ENCODE measurements at places on chromosomes 13 and 19.
A peak's percentile ranks its signal among the peaks of the same experiment; 100 is the strongest.

GRCh38 chr13:24683351-24683750, 3.1 kb downstream of the ATP12A start:
- no peak for ATAC-seq
- peaks cover 26% of the 10 kb centered on the region for H3K27me3 ChIP-seq
- H3K4me3 ChIP-seq, result no peak overlapping the region
- H3K27ac ChIP-seq, result no peak overlapping the region
- peaks cover 18% of the 10 kb centered on the region for H3K4me1 ChIP-seq
- H3K36me3 ChIP-seq, result no peaks in the 10 kb centered on the region

DNA sequence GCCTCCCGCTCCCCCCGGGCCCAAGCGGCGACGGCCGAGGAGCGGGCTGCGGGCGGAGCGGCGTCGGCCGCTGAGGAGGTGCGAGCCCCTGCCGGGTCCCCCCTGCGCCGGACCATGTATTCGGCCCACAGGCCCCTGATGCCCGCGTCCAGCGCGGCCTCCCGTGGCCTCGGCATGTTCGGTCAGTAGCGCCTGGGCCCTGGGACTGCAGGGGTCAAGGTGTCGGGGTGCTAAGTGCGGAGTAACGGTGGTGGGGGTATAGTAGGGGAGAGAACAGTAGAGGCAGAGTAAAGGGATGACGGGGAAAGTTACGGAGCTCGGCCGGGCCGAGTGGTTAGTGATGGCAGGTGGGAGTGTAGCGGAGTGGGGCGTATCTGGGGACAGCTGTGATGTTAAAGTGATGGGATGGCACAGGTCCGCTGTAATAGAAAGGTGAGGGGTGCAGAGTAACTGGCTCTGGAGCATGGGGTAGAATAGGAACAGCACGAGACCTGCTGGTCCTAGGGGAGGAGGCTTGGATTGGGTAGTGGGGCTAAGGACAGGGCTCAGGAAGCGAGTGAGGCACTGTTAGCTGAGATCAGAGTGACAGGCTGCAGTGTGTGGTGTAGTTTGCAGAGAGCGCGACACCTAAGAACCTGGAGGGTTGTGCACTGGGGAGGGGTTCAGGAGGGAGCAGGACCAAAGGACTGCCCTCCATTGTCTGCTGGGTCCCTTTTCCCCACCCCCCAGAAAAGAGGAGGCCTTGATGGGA, 15.7 kb downstream of the CIC start:
- H3K4me1 ChIP-seq, result peaks cover 22% of the 10 kb centered on the region
- H3K27me3 ChIP-seq, result no peaks in the 10 kb centered on the region
- peak overlapping the region; percentile 96 for H3K4me3 ChIP-seq
- peaks cover 47% of the 10 kb centered on the region for H3K36me3 ChIP-seq
- no peak for ATAC-seq
- H3K27ac ChIP-seq, result peak overlapping the region; percentile 92

- H3K4me3 ChIP-seq, result no peak overlapping the region
- H3K27ac ChIP-seq, result no peak overlapping the region
- no peaks in the 10 kb centered on the region for H3K27me3 ChIP-seq
- no peak for ATAC-seq
- no peaks in the 10 kb centered on the region for H3K36me3 ChIP-seq
- H3K4me1 ChIP-seq, result no peaks in the 10 kb centered on the region
Observed at GRCh38 chr13:95226050-95226449, 75.2 kb downstream of the ABCC4 start.

GRCh38 chr13:73508841-73509240, 450.0 kb downstream of the KLF5 start:
- no peaks in the 10 kb centered on the region for H3K36me3 ChIP-seq
- no peak overlapping the region for H3K27ac ChIP-seq
- ATAC-seq, result no peak
- H3K4me3 ChIP-seq, result no peak overlapping the region

DNA sequence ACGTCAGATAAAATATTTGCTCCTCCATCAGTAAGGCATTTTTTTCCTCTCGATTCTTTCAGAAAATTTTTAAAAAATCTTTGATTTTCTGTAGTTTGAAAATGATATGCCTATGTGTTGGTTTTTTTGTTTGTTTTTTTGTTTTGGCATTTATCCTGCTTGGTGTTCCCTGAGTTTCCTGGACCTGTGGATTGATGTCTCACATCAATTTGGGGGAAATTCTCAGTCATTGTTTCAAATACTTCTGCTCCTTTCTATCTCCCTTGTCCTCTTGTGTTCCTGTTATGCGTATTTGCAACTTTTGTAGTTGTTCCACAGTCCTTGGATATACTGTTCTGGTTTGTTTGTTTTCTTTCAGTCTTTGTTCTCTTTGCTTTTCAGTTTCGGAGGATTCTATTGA, 18.8 kb upstream of the FLT1 start:
- ATAC-seq, result no peak
- no peak overlapping the region for H3K27ac ChIP-seq
- H3K4me1 ChIP-seq, result no peaks in the 10 kb centered on the region
- no peak overlapping the region for H3K4me3 ChIP-seq
- H3K27me3 ChIP-seq, result peaks cover 23% of the 10 kb centered on the region

DNA sequence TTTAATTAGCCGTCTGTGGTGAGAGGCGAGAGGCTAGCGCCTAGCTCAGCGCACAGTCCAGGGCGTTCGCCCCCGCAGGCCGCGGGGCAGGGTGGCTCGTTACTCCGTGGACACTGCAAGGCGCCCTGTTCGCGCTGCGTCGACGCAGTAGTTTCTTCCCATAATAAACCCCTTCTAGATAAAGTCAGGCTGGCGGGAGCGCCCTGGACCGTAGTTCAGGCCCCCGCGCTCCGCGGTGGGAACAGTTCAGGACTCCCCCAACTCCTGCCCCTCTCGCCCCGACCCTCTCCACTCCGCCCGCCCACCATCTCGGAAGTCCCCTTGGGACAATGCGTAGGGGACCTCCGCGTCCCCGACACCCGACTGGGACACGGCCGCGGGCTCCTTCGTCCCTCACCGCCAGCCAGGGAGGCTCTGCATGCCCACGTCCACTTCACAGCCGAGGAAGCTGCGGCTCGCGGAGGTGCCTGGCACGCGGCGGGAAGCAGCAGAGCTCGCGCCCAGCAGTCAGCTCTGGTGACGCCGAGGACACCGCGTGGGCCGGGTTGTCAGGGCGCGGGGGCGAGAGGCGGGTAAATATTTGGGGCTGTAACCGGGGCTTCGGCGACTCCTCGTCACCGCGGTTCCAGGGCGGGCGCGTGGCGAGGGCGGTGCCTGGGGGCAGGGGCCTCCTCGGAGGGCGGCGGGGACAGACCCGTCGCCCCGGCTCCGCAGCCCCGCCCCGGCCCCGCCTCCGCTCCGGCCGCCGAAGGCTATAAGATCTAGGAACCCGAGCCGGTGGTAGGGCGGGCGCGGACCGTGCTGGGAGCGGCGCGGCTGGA, at the start of gene RGCC:
Gene RGCC, plus strand, starts transcription at position 783 of the 821 bp plus-strand sequence. CDS start 158 bp downstream, outside the sequence.
- no peaks in the 10 kb centered on the region for H3K27me3 ChIP-seq
- H3K27ac ChIP-seq, result peak within 1 kb of the TSS; percentile 95
- H3K36me3 ChIP-seq, result peaks cover 41% of the 10 kb centered on the region
- peak within 1 kb of the TSS; percentile 97 for H3K4me3 ChIP-seq

- H3K27ac ChIP-seq, result no peak overlapping the region
- no peaks in the 10 kb centered on the region for H3K4me1 ChIP-seq
- no peak for ATAC-seq
- H3K4me3 ChIP-seq, result no peak overlapping the region
- no peaks in the 10 kb centered on the region for H3K36me3 ChIP-seq
Observed at GRCh38 chr19:31946491-31946890, 398.9 kb upstream of the ZNF507 start.

- no peaks in the 10 kb centered on the region for H3K27me3 ChIP-seq
- H3K27ac ChIP-seq, result peak overlapping the region; percentile 37
- H3K4me1 ChIP-seq, result peaks cover 12% of the 10 kb centered on the region
- H3K4me3 ChIP-seq, result no peak overlapping the region
Observed at GRCh38 chr13:98598043-98598442, 21.1 kb upstream of the STK24 start.

- H3K4me1 ChIP-seq, result no peaks in the 10 kb centered on the region
- no peak for ATAC-seq
Observed at GRCh38 chr13:66358564-66358963, 871.6 kb downstream of the PCDH9 start.

DNA sequence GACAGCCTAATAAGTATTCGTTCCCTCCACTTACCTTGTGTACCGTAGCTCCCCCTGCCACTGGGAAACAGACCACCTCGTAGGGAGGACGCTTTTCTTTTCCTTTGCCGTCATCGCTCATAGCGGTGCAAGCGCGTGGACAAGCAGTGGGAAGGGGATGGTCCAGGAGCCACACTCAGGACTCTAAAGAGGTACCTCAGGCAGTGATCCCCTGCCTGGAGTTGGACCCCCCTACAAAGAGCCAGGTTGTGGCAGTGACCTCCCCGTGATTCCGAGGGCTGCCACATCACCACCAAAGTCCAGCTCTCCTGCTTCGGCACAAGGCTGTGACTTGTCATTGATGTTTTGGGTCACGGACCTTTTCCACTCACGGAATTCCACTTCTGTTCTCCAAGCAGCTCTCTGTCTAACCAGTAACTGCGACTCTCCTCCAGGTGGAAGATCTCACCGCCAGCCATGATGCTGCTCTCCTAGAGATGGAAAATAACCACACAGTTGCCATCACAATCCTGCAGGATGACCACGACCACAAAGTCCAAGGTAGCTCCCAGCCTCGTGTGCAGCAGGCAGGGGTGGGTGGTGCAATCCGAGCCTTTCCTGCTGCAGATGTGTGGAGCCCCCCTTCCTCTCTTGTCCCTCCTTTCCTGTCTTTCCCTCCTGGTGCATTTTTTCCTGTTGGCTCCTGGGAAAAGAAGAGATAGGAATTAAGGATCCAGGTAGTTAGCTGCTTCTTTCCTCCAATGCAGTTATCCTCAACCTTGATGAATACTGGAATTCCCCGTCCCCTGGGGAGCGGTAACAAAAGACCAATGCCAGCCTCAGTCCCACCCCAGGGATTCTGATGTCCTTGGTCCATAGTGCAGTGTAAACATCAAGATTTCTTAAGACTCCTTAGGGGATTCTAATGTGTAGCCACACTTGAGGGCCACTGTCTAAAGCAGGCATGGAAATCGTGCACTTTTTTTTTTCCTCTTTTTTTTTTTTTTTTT, 107.7 kb downstream of the SLC7A1 start:
- H3K36me3 ChIP-seq, result no peaks in the 10 kb centered on the region
- no peaks in the 10 kb centered on the region for H3K4me1 ChIP-seq
- H3K4me3 ChIP-seq, result no peak overlapping the region
- ATAC-seq, result no peak
- H3K27me3 ChIP-seq, result no peaks in the 10 kb centered on the region

GRCh38 chr13:100363285-100363711, 225.3 kb downstream of the GGACT start:
- H3K4me1 ChIP-seq, result peaks cover 6% of the 10 kb centered on the region
- no peak overlapping the region for H3K4me3 ChIP-seq
- no peaks in the 10 kb centered on the region for H3K27me3 ChIP-seq
- no peak overlapping the region for H3K27ac ChIP-seq
- ATAC-seq, result no peak

DNA sequence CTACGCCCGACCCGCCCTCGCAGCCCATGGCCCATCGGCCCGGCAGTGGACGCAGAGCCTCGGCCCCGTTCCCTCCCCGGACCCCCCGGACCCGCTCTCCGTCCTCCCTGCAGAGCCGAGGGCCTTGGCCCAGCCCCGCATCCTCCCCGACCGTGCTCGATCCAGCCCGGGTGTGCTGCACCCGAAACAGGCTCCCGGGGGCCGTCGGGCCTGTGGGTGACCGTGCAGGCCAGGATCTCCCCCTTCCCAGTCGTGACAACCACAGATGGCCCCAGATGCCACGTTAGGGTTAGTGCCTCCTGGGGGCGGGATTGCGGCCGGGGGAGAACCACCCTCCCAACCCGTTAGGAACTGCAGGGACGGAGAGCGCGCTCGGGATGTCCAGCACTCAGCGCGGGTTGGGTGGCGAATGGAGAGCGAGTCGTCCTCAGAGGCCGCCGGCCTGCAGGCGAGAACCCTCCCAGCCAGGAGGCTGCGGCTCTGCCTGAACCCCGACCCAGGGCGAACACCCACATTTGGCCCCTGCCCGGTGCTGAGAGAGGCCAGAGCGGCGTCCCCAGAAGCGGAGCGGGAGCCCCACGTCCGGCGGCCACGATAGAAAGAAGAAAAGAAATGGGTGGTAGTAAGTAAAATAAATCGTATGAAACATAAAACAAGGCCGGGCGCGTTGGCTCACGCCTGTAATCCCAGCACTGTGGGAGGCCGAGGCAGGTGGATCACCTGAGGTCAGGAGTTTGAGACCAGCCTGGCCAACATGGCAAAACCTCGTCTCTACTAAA, 6.7 kb upstream of the MADCAM1 start:
- no peaks in the 10 kb centered on the region for H3K27me3 ChIP-seq
- H3K27ac ChIP-seq, result no peak overlapping the region
- H3K36me3 ChIP-seq, result no peaks in the 10 kb centered on the region
- ATAC-seq, result peak; percentile 2
- peak overlapping the region; percentile 41 for H3K4me3 ChIP-seq
- H3K4me1 ChIP-seq, result no peaks in the 10 kb centered on the region

DNA sequence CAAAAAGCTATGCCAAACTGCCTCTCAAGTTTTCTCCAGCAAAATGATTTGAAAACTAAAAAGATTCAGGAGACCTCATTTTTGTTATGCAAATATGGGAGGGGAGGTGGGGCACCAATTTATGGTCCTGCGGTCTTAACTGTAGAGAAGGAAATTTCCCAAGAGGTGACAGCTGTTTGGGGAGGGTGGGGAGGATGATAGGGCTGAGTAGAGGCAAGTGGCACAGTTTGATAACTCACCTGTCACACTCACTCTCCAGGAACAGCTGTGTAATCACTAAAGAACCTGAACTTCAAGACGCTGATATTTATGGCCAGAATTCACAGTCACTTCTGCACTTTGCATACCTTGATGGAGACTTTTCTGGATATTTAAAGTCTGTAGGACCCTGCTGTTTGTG, 232.9 kb upstream of the STARD13 start:
- no peaks in the 10 kb centered on the region for H3K36me3 ChIP-seq
- H3K27ac ChIP-seq, result no peak overlapping the region
- no peak overlapping the region for H3K4me3 ChIP-seq
- peaks cover 3% of the 10 kb centered on the region for H3K4me1 ChIP-seq

- H3K4me1 ChIP-seq, result peaks cover 4% of the 10 kb centered on the region
- no peak overlapping the region for H3K4me3 ChIP-seq
- no peak overlapping the region for H3K27ac ChIP-seq
- ATAC-seq, result no peak
- H3K27me3 ChIP-seq, result peaks cover 15% of the 10 kb centered on the region
Observed at GRCh38 chr19:45245826-45246225, 619 bp upstream of the EXOC3L2 start.

- H3K4me3 ChIP-seq, result no peak overlapping the region
- H3K27me3 ChIP-seq, result no peaks in the 10 kb centered on the region
- ATAC-seq, result peak; percentile 70
- no peaks in the 10 kb centered on the region for H3K36me3 ChIP-seq
- H3K27ac ChIP-seq, result no peak overlapping the region
Observed at GRCh38 chr19:737591-738093, 13.3 kb upstream of the MISP start.

DNA sequence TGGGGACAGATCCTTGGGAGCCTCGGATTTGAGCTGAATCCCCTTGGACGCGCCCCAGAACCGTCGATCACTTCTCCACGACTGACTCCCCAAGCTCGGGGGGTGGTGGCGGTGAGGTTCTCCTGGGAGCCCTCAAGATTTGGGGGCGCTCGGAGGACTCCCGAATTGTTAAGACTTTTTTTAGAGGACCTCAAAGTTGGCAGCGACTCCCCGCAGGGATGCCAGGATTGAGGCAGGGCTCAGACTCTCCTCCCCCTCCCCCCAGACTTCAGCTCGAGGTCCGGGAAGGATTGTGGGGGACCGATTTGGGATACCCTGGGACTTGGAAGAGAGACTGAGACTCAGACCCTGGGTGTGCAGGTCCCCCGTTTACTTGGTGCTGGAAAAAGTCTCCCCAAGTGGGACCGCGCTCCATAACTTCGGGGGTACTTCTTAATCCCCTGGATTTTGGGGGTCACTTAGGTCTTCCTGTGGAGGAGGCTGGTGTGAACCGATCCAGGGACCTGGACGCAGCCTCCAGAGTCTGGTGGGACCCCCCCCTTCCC, 665 bp downstream of the VASP start:
- H3K4me3 ChIP-seq, result peak overlapping the region; percentile 98
- no peaks in the 10 kb centered on the region for H3K27me3 ChIP-seq
- H3K4me1 ChIP-seq, result peaks cover 15% of the 10 kb centered on the region
- no peak for ATAC-seq
